ENCODE measurements at places on chromosomes 16 and 17.

DNA sequence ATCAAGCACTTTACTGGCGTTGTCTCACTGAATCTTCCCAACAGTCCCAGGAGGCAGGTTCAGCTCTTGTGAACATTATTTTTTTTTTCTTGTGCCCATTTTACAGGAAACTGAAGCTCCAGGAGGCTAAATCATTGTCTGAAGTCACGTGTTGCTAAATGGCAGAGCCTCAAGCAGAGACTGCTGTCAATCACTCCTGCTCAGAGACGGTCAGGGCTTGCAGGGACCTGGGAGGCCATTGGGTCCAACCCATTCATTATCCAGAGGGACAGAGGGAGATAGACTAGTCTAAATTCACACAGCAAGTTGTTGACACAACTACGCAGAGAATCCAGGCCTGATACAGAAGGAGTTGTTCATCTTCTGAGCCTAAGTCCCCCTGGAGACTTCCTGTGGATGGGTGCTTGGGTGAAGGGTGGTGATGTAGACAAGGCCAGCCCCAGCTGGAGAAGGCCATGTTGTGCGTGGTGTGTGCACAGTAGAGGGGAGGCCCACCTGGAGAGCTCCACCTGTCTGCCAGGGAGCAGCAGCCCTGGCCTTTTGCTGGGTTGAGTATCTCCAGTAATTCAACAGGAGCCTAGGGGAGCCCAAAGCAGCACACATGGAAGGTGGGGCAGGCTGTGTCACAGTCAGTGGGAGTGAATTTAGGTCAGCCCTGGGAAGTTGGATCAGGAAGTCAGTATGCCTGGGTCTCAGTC, 24.3 kb upstream of the C1QL1 start:
- no peak for DNase-seq

- no peak for DNase-seq
Measured at GRCh38 chr16:21302898-21303528, 24.9 kb upstream of the CRYM start.

DNA sequence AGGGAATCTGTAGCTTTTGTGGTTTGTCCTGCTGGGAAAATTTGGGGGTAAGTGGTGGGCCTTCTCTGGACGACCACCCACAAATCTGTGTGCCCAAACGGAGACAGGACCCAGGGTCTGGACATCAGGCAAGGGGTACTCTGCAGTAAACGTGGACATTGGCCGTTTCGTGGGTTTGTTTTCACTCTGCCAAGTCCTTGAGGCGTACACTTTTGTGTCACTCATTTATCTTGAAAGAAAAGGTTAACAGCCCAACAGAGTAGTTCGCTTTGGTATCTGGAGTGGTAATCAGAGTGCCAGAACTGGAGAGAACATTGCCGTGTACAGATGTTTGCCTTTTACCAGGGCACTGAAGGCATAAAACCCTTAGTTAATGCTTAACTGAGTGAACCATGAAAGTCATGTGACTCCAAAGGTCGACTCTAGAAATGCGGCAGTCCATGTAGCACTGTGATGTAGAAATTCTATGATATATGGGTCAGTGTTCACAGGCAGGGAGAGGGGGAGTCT, 15.4 kb downstream of the NAA60 start:
- DNase-seq = no peak

DNA sequence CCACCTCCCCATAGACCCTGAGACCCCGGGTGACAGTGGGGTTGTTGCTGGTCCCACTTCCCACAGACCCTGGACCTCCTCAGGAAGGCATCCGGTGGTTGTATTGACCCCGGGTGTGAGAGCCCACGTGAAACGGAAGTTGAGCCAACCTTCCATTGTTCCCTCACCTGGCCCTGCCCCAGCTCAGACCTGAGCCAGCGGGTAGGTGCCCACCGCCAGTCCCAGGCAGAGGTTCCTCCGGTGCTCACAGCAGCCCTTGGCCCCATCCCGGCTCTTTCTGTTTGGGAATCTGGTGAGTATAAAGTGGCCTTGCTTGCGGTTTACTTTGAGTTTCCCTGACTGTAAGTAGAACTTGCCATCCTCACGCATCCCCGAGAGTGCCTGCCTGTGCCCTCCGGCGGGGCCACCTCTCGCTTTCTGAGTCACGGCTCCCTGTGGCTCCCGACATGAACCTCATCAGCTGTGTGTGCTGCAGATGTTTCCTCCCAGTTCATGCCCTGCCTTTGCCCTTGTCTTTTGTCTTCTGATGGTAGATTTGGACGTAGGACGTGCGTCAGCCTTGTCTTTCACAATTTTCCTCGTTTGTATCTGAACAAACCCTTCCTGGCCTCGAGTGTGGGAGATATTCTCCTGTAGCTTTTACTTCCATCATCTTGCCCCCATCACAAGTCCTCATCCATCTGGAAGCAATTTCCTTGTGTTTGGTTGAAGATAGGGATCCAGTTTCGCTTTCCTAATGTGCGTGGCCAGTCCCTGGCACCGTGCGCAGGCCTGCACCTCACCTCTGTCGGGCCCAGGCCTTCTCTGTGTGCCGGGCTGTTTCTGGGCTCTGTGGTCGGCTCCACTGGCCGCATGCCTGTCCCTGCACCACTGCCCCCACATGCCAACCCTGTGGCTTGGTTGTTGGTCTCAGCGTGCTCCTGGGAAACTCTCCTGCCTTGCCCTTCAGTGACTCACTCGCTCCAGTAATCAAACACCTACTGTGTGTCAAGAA, 76.0 kb downstream of the METRNL start:
- no peak for DNase-seq

DNA sequence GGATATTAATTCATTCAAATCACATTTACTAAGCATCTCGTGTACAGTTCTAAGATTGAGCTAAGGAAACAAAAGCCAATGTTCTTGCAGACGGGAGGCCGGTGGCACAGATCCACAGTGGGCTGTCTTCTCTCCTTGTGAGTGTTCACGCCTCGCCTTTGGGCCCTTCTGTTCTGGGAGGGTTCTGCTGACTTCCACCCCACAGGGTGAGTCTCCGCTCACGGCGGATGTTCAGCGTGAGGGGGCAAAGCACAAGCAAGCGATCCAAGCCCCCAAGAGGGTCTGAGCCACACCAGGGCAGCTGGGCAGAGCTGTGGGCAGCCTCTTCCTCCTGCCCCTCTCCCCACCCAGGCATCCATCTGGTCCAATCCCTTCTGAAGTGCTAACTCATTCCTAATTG, 84.3 kb upstream of the DOC2B start:
- no peak for DNase-seq

GRCh38 chr17:45848868-45849535, 4.3 kb downstream of the SPPL2C start:
- DNase-seq = peak; percentile 13

GRCh38 chr17:32302860-32303649, 37.4 kb downstream of the RHBDL3 start:
- no peak for DNase-seq

DNA sequence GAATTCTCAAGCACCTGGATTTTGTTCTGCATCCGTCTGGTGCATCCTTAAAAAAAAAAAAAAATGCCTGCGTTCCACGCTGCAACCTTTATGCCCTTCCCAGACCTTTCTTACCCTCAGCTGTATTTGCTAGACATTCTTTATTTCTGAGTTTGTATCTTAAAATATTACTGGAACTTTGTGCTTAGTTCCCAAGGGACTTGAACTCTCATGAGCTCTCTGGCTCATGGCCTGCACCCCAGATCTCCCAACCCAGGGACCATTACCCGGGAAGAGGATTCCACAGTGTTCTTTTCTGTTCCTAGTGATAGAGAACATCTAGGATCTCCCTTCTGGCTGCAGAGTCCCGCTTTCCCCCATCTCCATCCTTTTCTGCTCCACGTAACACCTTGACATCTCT, 28.9 kb upstream of the CLEC18A start:
- DNase-seq = no peak

GRCh38 chr17:14845591-14846281, 419.4 kb downstream of the PMP22 start:
- DNase-seq = no peak

DNA sequence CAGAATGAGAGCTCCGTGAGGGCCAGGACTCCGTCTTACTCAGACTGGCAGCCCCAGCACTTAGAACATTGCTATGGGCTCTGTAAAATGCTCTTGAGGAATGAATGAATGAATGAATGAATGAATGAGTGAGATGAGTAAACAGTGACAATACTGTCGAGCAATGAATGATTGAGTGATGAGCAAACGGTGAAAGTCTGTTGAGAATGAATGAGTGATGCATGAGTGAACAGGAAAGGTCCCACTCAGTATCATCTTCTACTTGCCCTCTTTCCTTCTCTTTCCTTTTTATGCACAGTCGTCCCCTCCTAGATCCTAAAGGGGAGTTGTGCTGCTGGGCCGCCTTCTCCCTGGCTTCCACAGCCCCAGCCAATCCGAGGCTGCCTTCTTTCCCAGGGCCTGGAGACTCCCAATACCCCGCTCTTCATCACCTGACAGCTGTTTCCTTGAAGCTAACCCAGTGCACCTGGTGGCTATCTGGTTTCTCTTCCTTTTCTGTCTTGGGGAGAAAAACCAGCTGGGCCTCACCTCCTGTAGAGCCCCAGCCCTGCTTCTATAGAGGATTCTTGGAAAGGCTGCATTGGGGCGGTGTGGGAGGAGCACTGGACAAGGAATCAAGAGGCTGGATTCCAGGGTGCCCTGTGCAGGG, 32.7 kb upstream of the CACNG1 start:
- no peak for DNase-seq

DNA sequence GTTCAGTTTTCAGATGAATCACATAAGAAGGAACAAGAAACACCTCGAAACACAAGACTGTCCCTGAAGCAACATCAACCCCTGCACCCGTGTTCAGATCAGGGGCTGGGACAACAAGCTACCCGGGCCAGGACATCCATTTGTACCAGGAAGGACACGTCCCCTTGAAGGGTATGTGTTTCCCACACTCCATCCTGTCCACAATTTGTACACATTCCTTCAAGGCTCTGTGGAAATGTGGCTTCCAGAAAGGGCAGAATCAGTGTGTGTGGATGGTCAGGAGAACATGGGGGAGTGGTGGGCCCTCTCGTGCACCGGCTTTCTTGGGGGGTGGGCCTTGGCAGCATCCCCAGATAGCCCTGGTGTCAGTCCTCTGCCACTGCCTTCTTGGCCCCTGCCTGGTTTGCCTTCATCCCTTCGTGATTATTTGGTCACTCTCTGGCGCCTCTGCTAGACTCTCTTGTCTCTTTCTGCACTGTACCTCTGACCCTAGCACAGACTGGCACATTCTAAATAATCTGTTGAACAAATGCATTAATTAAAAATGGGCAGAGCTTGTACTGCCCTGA, 10.3 kb downstream of the KIFC3 start:
- DNase-seq = no peak

DNA sequence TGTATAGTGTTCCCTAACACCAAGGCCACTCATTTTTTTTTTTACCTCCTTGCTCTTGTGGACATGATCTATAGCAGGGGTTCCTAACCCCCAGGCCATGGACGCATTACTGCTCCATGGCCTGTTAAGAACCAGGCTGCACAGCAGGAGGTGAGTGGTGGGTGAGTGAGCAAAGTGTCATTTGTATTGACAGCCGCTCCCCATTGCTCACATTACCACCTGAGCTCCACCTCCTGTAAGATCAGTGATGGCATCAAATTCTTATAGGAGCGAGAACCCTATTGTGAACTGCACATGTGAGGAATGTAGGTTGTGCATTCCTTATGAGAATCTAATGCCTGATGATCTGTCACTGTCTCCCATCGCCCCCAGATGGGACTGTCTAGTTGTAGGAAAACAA, 342.0 kb downstream of the SOX9 start:
- DNase-seq = no peak

DNA sequence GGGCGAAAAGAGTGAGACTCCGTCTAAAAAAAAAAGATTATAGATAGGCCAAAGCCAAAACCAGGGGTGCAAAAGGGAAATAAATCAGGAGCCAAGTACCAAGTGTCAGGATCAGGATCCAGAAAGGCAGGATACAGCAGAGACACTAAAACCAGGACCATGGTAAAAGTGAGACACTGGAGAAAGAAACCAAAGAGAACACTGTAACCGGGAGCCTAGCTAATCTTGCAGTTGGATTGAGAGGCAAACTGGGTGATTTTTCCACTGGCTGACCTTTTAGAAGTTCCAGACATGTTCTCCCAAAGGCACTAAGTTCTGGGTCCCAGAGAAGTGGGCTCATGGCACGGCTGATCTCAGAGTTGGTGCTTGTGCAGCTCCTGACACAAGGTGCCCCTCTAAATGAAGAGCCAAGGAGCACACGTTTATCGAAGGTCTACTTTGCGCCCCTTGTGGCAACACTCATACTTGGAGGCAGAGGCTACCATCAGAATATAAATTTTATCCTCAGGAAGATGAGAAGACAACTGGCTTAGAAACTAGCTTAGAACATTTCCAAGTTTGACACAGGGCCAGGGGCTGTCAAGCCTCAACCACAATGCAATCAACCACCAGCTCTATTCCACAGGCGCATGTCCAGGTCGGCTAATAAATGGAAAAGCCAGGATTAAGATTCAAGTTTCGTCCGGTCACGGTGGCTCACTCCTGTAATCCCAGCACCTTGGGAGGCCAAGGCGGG, 27.5 kb upstream of the HELZ start:
- DNase-seq = no peak

GRCh38 chr16:87062569-87063442, 254.4 kb downstream of the C16orf95 start:
- peak; percentile 66 for DNase-seq

DNA sequence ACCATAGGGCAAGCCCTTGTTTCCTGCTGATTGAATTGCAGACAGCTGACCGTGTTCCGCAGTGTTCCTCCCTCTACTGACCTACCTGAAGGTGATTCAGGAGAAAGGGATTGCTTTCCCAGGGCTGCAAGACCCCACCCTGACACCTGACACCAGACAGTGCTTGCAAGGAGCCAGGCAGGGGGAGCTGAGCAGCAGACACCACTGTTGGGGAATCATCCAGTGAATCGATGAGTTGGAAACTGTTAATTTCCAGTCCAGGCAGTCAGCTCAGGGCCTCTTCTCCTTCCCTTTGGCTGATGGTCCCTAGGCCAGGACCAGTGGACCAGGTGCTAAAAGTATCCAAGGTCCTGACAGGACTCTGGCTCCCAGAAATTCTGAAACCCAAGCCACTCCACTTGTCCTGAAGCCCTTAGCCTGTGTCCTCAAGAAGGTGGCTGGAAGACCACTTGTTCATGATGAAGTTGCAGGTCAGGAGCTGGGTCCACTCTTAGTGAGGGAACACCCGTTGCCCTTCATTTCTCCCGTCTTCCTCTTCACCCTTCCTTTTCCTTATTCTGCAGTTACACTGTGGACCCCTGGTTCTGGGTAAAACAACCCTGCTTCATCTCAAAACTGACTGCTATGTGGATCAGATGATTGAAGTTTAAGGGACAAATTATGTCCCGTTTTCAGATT, 9.5 kb upstream of the UNK start:
- DNase-seq = no peak

- no peak for DNase-seq
Measured at GRCh38 chr17:82937411-82938371, 97.9 kb upstream of the ZNF750 start.

GRCh38 chr17:45949755-45950320, 49.2 kb upstream of the STH start:
- DNase-seq = no peak

DNA sequence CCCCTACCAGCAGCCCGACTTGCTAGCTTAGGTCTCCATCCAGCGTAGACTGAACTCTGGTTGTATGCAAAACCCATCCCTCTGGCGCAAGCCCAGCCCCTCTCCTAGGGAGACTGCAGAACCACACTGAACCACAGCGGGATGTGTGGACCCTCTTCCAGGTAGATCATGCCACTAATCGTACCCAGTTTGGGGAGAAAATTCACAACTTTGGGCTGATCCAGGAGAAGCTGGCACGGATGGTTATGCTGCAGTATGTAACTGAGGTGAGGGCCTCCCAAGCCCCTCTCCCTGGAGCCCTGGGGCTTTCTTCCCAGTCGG, 3.2 kb downstream of the ACADVL start:
- DNase-seq = no peak

GRCh38 chr17:48592577-48592976, 1.0 kb downstream of the HOXB5 start:
- no peak for DNase-seq

GRCh38 chr16:85678821-85679220, 9.9 kb downstream of the GINS2 start:
- no peak for DNase-seq

Data from NCI-H1092 (cell line).